ENCODE measurements at places on chromosomes 2 and 18.

GRCh38 chr2:196853301-196854087 is 44.3 kb upstream of the C2orf66 start:
- DNase-seq = peak; percentile 61

- no peak for DNase-seq
Measured at GRCh38 chr2:120670771-120671480, 64.7 kb upstream of the GLI2 start.

- no peak for DNase-seq
Measured at GRCh38 chr2:223054193-223054781, 2.3 kb downstream of the KCNE4 start.

DNA sequence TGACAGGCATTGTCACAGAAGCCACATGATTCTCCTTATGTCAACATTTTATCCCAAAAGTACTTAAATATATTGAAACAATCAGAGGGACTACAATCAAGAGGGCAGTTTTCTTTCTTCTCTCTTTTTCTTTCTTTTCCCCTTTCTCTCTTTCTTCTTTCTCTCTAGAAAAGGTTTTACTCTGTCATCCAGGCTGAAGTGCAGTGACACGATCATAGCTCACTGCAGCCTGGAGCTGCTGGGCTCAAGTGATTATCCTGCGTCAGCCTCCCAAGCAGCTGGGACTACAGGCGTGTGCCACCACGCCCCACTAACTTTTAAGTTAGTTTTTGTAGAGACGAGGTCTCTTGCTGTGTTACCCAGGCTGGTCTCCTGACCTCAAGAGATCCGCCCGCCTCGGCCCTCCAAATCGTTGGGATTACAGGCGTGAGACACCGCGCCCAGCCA is 1.0 kb upstream of the PRKD3 start:
- DNase-seq = no peak

DNA sequence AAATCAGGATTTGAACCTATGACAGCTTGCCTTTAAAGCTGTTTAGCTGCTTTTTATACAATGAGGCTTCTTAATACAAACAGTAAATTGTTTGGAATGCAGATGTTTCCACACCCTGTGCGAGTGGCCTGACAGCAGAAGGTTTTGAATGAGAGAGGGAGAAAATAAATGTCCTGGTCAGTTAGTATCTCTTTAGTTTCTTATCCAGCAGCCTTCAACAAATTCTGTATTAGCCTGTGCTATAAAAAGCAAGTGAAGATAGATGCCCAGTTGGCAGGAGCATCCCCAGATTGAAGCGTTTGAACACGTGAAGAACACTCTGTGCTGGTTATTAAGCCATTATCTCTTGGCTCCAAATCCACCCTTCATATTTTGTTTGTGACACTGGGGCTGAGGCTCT is 70.6 kb downstream of the CERS6 start:
- DNase-seq = no peak

GRCh38 chr2:161208527-161209139 is 48.4 kb downstream of the TANK start:
- DNase-seq = peak; percentile 51

DNA sequence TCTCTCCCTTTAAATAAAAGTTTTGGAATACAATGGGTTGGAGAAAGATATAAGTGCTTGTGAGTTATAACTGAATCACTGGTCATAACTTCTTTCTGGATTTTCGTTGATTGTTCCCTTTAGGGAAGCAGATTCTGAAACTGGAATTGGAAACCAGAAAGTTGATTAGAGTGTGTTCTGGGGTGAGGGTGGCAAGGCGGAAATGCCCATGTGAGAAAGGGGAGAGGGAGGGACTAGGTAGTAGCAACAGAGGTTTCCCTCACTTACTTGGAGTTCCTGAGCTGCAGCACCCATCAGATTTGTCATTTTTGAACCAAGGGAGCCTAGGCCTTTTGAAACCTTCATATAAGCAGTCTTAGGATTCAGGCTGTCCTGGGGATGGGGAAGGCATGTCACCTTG is 453.4 kb downstream of the KCNJ3 start:
- no peak for DNase-seq

GRCh38 chr2:168697668-168698121 is 104.7 kb upstream of the NOSTRIN start:
- no peak for DNase-seq

DNA sequence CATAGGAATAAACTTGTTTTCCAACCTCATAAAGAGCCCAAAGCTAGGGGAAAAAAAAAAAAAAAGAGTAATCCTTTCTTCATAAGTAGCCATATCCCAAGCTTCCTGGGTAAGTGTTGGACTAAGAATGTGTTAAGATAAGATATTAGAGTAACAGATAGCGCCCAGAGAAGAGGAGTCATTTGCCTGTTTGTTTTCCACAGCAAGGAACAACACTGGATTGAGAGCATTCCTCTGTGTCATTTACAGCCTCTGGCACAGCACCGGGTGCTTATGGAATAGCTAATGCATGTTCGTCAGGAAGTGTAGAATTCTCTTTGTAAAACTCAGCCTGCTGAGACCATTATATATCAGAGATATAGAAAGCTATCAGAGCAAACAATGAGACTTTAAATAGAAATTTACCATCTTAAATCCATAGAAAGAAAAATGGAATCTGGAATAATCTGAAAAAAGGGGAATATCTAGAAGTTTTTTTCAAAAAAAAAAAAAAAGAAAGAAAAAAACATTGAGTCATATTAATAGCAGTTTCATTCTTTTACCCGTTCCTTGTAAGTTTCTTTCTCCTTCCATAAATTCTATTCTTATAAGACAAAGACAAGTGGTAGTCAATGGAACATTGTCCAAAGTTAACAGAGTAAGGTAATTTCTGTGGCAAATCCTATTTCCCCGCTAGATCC is 37.6 kb downstream of the LRP2 start:
- no peak for DNase-seq

GRCh38 chr2:199364153-199364552 is 93.6 kb downstream of the SATB2 start:
- DNase-seq = no peak
